ENCODE measurements at places on chromosomes 16 and 17.

DNA sequence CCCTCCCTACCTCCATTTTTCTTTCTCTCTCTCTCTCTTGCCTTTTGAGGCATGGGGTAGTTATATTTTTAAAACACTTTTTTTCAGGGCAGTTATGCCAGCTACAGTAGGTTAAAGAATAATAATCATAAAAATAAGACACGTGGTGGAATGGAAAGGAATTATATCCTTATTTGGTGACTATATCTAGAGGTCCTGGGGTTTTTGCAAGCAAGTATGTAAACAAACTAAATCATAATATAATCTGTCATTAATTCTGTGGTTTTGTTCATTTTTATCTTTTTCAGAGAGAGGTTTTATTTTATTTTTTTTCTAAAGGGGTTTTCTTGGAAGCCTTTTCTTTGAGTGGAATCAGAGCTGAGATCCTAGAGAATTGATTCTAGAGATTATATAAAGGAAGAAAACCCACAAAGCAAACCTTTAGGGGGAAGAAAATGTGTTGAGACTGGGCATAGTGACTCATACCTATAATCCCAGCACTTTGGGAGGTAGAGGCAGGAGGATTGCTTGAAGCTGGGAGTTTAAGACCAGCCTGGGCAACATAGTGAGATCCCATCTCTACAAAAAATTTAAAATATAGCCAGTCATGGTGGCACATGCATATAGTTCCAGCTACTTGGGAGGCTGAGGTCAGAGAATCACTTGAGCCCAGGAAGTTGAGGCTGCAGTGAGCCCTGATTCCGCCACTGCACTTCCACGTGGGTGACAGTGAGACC, 53.2 kb downstream of the NQO1 start:
- DNase-seq: no peak

DNA sequence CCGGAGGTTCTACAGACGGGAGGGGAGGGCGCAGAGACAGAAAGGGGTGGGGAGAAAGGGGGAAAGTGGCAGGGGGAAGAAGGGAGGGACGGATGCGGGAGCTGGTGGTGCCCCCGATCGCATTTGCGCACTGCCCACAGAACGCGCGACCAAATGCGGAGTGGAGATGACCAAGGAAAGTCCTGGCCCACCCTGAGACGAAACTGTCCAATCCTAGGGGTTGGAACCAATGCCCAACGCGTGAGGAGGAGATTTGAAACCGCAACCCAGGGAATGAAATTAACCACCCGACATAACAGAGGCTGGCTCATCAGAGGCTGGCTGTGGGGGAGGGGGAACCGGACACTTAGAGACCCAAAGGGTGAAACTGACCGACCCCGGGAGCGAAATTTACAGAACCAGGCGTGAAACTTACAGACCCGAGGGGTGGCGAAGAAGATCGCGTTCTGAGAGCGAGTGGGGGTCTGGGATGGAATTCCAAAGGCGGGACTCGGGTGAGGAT, 1.4 kb downstream of the HES7 start:
- DNase-seq: peak; percentile 91

GRCh38 chr16:82280867-82281266, 110.8 kb upstream of the MPHOSPH6 start:
- DNase-seq: no peak

GRCh38 chr16:10623059-10623458, 42.7 kb upstream of the EMP2 start:
- DNase-seq: no peak

GRCh38 chr17:81044764-81045589, 10.0 kb downstream of the BAIAP2 start:
- no peak for DNase-seq

DNA sequence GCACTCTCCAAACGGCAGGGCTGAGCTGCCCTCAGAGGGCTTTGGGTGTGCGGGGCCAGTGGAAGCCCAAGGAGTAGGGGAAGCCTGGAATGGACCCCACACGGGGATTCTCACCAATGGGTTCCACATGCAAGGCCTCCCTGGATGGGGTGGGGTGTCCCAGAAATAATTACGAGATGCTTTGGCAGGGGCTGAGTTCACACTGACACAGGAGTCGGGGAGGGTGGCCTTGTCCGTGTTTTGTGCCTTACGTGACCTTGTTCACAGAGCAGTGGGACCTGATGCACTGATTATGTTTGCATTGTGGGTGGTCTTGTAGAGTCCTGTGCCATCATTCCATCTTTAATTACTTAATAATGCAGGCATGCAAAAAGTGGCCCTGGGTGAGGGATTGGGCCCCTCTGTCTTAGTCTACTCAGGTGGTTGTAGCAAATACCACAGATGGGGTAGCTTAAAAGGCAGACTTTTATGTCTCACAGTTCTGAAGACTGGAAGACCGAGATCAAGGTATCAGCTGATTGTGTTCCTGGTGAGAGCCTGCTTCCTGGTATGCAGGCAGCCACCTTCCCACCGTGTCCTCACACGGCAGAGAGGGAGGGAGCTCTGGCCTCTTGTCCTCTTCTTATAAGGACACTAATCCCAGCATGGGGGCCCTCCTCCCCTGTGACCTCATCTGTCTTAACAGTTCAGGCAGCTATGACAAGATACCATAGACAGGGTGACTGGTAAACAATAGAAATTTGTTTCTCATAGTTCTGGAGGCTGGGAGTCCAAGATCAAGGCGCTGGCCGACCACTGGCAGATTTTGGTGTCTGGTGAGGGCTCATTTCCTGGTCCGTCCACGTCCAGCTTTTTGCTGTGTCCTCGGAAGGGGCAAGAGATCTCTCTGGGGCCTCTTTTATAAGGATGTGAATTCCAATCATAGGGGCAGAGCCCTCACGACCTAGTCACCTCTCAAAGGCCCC, 239.4 kb downstream of the IRF8 start:
- DNase-seq: peak; percentile 6

DNA sequence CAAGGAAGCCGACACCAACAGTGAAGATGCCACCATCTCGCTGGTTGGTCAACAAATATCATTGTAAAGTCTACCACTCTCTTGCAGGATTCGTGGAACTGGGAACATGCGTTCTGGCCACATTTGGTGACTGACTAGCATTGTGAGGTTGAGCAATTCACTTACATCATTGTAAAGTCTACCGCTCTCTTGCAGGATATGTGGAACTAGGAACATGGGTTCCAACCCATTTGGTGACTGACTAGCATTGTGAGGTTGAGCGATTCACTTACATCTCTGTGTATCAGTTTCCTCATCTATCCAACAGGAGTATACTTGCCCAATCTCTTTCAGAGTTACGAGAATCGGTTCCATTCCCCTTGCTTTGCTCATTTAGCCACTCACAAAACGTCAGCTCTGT, 42.6 kb upstream of the RPH3AL start:
- DNase-seq: no peak

GRCh38 chr17:66562119-66562518, 259.7 kb downstream of the PRKCA start:
- no peak for DNase-seq

GRCh38 chr16:80259290-80259805, 281.4 kb upstream of the DYNLRB2 start:
- DNase-seq: no peak

- no peak for DNase-seq
These were observed 40.9 kb upstream of the KCNJ16 start for GRCh38 chr17:70034158-70034557.

DNA sequence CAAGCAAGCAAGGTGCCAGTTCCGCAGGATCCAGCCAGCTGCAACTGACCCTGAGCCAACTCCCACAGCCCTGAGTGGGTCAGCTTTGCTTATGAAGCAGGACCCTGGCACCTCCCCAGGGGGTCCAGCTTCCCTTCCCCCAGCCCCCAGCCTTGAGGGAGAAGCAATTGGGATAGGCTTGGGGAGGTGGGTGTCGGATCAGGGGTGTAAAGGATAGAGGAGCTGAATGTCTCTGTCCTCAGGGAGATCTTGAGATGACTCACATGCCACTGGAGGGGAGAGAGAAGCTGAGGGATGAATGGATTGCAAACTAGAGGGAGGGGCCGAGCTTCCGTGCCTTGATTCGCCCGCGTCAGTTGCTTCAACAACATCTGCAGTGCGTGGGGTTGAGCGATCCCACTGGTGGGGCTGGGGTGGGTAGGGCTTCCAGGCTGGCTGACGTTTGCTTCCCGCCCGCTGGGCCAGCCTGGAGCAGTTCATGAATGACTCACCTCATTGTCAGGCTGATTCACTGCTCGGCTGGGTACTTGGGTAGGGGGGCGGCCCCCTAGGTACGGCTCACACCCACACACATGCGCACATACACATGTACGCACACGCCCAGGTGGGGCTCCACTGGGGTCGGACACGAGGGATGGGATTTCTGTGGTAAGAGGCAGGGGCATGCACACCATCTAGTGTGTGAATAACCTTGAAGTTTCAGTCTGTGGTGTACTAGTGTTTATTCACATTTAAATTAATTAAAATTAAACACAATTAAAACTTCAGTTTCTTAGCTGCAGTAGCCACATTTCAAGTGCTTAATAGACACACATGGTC, 3.6 kb upstream of the HROB start:
- peak; percentile 80 for DNase-seq

- peak; percentile 61 for DNase-seq
These were observed 719 bp downstream of the NGFR start for GRCh38 chr17:49495842-49496182.

DNA sequence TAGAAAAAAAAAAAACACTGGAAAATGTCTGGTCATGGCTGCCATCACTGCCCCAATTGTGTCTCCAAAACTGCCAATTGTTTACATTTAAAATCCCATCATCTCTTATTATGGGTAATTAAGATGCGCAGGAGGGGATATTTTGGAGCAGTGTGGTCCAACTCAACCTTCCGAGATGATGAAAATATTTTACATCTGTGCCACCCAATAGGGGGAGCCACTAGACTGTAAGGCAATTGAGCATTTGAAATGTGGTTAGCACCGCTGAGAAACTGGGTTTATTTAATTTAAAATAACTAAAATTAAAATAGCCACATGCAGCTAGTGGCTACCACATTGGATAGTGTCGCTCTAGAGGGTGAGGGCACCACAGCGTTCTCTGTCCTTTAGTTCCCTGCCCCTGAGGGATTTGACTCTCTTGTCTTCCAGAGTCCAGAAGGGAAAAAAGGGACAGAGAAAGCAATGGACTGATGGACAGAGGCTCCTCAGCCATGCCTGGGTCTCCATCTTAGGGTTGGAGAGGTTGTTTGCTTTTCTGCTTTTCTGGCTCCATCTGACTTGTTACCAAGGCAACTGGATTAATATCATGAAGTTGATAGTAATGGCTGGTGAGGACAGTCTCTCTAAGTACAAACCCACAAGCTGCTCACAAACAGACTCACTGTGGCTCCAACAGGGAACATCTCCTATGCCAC, 3.5 kb downstream of the MPO start:
- peak; percentile 57 for DNase-seq

GRCh38 chr17:48382989-48383388, 47.0 kb downstream of the SKAP1 start:
- no peak for DNase-seq

GRCh38 chr16:1155353-1156054, 2.6 kb downstream of the CACNA1H start:
- no peak for DNase-seq

- DNase-seq: no peak
These were observed 28.7 kb downstream of the MRM1 start for GRCh38 chr17:36629970-36630502.

DNA sequence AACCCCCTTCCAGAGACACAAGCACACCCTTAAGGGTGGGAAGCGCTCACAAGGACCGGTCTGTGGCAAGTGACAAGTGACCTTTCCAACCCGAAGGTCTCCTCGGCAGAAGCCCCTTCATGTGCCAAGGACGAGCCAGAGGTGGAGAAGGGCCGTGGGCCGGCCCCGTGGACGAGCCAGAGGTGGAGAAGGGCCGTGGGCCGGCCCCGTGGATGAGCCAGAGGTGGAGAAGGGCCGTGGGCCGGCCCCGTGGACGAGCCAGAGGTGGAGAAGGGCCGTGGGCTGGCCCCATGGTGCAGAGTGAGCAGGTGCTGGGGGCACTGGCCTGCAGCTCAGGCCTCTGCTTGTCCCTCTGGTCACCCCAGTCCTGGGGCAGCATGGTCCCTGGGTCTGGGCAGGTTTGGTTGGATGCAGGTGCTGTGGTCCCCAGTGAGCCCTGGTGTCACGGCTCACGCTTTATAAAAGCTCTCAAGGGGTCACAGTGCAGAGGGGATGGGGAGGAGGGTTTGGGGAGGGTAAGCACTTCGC, 45.6 kb downstream of the CBFA2T3 start:
- DNase-seq: no peak

GRCh38 chr16:89136931-89137330, 34.6 kb upstream of the CDH15 start:
- no peak for DNase-seq

DNA sequence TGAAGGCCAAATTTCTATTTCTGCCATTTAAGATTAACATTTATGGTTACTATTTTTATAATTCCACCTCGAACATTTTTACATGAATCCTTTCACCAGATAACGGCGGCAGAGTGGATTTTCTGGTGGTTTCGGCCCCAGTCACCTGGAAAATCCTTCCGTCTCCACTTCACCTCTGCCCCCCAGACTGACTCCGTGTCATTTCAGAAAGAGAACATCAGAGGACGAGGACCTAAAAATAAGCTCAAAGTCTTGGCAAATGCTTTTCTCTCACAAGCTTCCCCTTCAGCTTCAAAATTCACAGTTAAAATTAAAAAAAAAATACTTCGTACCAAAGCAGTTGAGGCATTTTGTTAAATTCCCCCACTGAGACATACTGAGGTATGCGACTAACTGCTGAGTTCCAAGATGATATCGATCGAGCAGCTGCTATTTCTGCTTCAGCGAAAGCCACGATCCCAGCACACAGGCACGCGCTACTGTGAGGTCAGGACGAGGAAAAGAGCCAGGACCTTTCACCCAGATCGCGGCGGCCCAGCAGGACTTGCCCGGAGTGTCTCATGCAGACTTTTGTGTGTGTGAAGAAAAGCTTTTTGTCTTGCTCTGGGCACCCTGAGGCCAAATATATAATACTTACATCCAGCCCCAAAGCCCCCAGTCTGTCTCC, 36.8 kb downstream of the ASPA start:
- peak; percentile 46 for DNase-seq

- DNase-seq: no peak
These were observed 52.1 kb downstream of the PRKCA start for GRCh38 chr17:66354472-66354871.

GRCh38 chr17:37065486-37066321, 117.0 kb downstream of the AATF start:
- peak; percentile 69 for DNase-seq

- no peak for DNase-seq
These were observed 9.0 kb downstream of the GAA start for GRCh38 chr17:80110447-80110812.
